ENCODE measurements at places on chromosomes 2 and 18.
A peak's percentile ranks its signal among the peaks of the same experiment; 100 is the strongest.

DNA sequence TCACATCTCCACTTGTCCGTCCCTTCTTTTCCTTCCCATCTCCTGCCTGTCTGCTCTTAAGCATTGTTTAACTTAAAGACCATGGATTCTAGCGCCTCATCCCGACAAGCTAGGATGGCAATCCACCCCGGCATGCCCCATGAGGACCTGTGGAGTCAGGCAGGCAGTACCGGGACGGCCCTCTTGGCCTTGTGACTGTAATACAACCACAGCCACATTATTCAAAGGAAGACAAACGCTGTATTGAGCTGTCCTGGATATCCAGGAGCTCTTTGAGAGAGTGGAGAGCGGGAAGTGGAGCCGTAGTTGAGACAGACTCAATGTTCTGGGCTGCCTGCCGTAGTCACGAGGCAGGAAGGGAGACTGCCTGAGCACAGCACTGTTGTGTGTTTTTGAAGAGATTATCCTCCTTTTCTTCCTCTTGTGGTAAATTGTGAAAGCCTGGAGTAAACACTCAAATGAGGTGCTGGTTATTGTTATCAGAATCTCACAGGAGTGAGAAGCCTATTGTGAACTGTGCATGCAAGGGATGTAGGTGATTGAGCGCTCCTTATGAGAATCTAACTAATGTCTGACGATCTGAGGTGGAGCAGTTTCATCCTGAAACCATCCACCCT is 929.8 kb upstream of the CNTNAP5 start:
- DNase-seq: no peak

- DNase-seq: no peak
Measured at GRCh38 chr2:237672731-237673129, 45.3 kb downstream of the LRRFIP1 start.

- no peak for DNase-seq
Measured at GRCh38 chr2:158015428-158016076, 86.1 kb upstream of the UPP2 start.

DNA sequence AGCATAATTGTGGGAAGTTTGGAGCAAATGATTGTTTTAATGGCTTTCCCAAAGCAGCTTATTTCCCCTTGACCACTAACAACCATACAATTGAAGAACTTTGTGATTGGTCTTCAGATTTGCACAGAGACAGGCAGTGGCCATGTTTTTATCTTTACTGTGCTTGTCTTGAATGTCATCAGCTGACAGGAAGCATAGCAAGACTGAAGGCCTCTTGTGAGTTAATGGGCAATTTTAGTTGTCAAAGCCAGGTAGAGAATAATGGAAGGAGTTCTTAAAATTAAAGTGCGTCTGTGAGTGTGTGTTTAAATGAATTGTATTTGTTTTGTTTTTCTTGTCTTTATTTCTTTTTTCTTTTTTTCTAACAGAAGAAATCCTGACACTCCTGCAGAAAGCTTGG is 809.9 kb downstream of the TSN start:
- peak; percentile 16 for DNase-seq

DNA sequence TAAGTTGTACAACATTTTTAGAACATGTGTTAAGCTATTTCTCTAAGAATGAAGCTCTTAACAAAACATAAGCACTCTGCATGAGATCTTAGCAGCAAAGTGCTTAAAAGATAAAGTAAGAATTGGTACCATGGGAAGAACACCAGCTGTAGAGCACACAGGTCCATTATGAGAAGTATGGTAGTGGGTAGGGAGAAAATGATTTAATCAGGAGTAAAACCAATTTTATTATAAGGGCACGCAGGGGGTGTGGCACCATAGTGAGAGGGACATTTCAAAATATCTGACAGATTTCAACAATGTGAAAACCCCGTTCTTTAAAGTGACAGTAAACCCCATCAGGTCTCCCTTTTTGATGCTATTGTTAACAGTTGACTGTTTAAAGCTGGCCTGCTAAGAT is 492.9 kb downstream of the ARHGAP15 start:
- no peak for DNase-seq

DNA sequence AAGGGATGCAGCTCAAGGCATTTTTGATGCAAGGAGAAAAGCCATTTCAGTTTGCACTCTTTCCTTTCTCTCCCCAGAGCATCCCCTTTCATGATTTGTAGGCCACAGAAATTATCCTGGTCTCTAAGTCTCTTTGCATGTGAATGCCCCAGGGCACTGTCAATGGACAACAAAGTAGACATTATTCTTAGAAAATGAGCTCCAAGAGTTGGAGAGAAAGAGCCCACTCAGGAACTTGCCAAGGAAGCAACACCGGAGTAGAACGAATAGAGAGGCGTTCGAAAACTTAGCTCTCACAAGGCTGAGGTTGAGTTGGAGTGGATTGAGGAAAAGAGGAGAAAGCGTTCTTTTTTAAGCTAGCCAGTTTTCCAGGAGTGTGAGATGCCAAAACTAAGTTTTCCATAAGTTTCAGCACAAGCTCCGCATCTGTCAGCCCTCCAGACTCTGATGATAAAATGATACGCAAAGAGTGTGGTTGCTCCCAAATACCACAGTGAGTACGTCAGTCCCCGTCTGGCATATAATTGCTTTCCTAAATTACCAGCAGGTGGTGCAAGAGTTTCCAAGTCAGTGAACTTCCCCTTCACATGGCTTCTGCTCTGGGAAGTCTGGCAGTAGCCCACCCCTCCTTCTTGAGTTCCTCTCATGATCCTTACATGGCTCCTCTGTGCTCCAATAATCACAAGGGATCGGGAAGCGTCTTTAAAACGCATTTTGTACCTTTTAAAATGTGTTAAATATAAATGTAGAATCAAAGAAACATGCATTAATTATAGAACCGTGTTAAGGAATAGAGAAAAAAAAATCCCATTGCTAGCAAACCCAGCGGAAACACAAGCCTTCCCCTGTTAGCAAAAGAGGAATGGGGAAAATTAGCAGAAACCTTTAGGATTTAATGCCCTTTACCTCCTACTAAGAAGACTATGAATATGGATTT is 1060.6 kb upstream of the FANCL start:
- peak; percentile 84 for DNase-seq

- no peak for DNase-seq
Measured at GRCh38 chr2:221758076-221758475, 186.0 kb upstream of the EPHA4 start.

- DNase-seq: no peak
Measured at GRCh38 chr2:15926252-15926651, 14.1 kb upstream of the MYCN start.

Measured in foreskin melanocyte (primary cell).